ENCODE measurements at places on chromosomes 7 and 10.

GRCh38 chr10:12594448-12594944, 245.1 kb downstream of the CAMK1D start:
- no peak for DNase-seq

DNA sequence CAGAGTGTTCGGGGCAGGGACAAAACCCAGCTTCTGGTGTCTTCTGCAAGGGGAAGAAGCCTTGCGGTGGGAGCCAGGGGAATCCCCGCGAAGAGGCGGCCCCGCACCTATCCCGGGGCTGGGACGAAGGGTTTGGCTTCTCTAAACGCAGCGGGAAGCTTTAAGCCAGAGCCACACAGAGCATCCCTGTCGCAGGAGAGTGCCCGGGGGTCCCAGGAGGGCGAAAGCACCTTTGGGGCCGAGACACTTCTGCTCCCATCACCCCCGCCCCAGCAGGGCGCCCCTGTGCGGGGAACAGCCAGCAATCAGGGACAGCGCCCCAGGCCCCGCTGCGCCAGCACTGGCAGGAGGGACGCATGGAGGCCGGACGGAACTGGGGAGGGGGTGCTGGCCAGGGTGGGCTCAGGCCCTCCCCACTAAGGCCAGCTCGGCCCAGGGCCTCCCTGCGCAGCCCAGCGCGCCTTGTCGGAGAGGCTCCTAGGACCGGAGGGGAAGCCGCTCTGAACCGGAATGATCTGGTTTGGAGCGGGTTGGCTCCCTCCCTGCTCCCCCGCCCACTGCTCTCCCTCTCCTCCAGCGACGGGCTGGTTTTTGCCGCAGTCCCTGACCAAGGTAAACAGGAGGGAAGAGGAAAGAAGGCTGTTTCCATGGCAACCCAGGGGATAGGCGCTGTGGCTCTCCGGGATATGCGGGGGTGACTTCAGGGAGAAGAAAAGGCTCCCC, 63.9 kb downstream of the TMEM209 start:
- no peak for DNase-seq

GRCh38 chr7:85928500-85928899, 715.2 kb upstream of the GRM3 start:
- no peak for DNase-seq

- DNase-seq, result no peak
Measured at GRCh38 chr10:60293581-60294175, 96.0 kb downstream of the ANK3 start.

- DNase-seq, result no peak
Measured at GRCh38 chr10:11013836-11014235, 3.8 kb upstream of the CELF2 start.
